ENCODE measurements at places on chromosomes 5 and 9.
A peak's percentile ranks its signal among the peaks of the same experiment; 100 is the strongest.

DNA sequence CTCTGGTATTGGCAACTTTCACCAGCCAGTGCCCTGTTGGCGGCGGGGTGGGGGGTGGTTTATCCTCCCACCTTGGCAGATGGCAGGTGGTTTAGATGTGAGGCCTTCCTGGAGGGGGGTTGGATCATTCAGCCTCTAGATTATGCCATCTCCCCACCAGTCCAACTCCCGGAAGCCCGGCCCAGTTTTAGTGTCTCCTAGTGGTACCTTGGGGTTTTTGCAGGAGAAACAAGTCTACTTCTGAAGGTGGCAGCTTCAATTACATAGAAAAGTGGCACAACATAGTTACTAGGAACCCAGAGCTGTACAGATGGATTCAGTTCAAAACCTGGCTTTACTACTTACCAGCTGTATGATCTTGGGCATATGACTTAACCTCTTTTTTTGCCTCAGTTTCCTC is 11.3 kb downstream of the PRLR start:
- no peak for DNase-seq

GRCh38 chr5:6649681-6650080 is 16.4 kb downstream of the SRD5A1 start:
- no peak for DNase-seq

DNA sequence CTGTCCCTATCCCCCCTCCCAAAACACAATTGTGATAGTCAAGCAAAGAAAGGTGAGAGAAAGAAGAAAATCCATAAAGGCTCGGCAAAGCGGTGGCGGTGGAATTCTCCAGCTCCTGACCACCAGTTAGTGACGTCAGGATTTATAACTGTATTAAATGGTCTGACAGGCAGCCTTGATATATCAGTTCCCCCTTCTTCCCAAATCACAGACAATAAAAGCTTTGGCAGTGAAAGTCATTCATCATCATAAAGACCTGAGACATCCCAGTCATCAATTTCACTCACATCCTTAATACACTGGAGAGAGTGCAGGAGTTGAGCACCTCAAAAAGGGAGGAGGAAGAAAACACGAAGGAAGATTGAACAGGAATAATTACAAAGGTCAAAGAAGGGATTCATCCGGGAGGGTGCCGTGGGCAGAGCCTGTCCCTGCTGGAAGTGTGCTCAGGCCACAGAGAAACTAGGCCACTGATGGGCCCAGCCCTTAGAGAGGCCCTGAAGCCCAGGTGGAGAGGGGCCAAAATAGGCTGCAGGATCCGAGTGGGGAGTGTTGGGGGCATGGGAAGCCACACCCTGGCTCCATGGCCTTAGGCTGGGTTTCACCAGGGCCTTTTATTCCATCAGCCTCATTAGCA is 131.9 kb downstream of the PAX5 start:
- DNase-seq: no peak

GRCh38 chr5:151104795-151105194 is 24.0 kb upstream of the TNIP1 start:
- no peak for DNase-seq

- no peak for DNase-seq
These were observed 317.7 kb downstream of the PDE4D start for GRCh38 chr5:59575648-59576445.

DNA sequence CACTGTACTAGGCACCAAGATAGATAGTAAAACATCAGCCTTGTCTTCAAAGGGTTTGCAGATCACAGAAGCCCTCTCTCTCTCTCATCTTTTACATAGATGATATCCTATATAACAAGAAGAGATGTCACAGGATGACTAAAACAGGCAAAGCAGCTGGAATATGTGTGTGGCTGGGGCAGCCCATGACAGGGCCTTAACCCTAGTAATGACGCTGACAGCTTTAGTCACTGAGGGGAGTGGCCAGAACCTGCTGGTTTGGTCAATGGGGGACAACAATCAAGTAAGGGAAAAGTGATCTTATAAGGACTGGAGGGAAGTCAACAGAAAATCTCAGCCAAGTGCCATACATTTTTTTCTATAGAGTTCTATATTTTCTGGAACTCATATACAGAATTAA is 41.9 kb upstream of the RIC1 start:
- DNase-seq: no peak

DNA sequence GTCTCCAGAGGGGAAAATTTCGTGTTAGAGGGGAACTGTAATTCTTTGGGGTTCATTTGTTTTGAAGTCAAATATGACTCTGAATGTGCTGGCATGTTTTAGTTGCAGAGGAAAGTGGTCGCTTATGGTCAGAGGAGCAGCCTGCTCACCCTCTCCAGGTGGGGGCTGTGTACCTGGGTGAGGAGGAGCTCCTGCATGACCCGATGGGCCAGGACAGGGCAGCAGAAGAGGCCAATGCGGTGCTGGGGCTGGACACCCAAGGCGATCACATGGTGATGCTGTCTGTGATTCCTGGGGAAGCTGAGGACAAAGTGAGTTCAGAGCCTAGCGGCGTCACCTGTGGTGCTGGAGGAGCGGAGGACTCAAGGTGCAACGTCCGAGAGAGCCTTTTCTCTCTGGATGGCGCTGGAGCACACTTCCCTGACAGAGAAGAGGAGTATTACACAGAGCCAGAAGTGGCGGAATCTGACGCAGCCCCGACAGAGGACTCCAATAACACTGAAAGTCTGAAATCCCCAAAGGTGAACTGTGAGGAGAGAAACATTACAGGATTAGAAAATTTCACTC is 13.5 kb downstream of the TXNDC15 start:
- no peak for DNase-seq

DNA sequence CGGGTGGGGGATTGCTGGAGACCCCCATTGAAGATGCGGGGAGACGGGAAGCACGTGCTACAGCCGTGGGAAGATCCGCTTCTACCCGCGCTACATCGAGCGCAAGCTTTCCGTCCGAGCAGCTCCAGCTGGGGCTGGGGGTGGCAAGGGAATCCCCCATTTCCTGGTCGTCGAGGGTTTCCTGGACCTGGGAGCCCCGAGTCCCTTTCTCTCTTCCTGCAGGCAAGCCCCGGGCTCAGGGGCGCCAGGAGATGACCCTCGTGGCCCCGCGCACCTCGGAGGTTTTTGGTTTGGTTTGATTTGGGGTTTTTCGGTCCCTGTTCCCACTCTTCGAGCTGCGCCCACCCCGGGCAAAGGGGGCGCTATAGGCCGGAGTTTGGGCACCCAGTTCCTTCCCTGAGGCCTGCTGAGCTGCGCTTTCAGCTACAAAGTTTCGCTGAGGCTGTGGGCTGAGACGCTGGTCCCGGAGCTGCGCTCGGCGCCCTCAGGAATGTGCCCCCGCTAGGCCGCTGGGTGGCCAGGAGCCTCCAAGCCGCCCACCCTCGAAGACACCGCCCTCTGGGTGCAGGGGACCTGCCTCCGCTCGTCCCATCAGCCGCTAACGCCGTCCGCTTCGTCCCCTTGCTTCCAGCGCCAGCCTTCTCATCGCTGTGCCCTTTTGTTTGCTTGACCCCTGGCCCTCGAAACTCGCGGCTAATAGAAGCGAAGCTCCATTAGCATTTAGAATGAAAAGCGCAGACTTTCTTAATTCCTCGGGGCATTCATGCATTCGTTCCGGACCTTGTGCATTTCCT is 2.9 kb downstream of the NR4A3 start:
- peak; percentile 70 for DNase-seq

GRCh38 chr9:69107771-69108170 is 66.3 kb upstream of the TJP2 start:
- DNase-seq: no peak

DNA sequence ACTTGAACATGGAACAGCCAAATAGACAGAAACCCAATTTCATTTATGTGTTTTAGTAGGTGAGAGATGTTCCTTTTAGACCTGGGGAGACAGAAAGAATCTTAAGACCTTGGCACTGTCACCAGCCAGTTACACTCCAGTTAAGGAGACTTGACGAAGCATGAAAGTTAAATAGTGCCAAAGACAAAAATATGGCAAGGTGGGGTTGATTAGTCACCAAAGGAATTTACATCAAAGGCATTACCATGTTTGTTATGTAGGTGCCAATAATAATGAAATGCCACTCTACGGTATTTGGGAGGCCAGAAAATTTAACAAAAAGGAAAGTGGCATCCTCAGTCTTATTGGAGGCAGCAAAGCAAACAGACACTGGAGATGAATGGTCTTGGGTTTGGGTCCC is 9.2 kb upstream of the IL12B start:
- DNase-seq: no peak

DNA sequence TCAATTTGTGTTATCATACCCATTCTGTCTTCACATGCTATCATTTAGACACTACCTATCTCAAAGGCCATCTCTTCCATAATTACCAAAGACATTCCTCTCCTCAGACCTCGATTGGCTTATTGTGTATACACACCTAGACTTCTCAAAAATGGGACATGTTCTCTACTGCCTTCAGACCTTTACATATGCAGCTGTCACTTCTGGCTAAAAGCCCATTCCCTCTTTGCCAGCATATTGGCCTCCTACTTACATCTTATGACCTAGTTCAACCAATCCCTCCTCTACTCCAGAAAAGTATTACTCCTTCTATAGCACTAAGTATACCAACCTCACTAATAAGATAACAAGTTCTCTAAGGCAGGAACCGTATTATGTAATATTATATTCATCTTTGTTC is 84.4 kb downstream of the RAPGEF6 start:
- no peak for DNase-seq

GRCh38 chr5:140219068-140219991 is 44.3 kb downstream of the CYSTM1 start:
- no peak for DNase-seq

- no peak for DNase-seq
These were observed 29.3 kb downstream of the SLC44A1 start for GRCh38 chr9:105273731-105274130.
